NB4 (cell line): ENCODE measurements at places on chromosomes 4 and X.

DNA sequence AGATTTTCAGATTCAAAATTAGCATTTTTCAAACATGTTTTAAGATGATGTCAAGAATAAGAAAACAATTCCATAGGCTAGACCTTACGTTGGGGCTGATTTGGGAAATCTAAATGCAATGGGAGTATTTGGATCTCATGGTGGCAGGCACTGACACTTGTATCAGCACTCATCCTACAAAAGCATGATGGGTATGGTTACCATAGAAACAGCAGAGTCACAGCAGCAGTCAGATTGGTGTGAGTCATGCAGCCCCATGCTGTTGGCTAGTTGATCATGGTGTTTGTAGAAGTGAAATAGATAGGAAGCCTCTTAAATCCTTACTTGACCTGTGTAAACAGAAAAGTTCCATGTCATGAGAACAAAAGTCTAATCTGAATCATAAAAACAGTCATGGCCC lies 1637.3 kb upstream of the PABPC4L start:
- DNase-seq: peak; percentile 8

GRCh38 chr4:78763251-78763650 lies 12.9 kb upstream of the BMP2K start:
- no peak for DNase-seq

- DNase-seq: no peak
These were observed 241.9 kb downstream of the SLC39A8 start for GRCh38 chr4:102103368-102103767.

- DNase-seq: peak; percentile 7
These were observed 192.4 kb upstream of the AR start for GRCh38 chrX:67351411-67351810.

DNA sequence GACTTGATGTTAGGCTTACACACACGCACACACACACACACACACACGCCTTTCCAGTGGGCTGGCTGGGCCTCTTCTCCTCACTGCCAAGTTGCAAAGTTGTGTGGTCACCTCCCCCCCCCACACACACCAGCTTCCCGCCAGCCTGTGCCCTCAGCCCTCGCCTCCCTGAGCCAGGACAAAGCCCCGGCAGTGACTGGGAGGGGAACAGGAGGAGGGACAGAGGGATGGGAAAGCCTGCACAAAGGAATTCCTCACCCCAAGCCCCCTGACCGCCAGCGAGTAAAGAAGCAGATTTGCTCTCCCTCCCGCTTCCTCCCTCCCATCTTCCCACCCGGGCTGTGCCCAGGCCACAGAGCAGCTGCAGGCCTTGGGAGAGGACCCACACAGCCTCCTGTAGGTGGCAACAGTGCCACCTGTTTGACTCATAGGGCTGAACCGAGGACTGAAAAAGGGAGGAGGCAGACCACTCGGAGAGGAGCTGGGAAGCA lies at the start of gene GDPD2:
Gene GDPD2, plus strand, starts transcription at position 464 of the 491 bp plus-strand sequence. CDS start 1,671 bp downstream, outside the sequence.
- peak; percentile 16 for DNase-seq

DNA sequence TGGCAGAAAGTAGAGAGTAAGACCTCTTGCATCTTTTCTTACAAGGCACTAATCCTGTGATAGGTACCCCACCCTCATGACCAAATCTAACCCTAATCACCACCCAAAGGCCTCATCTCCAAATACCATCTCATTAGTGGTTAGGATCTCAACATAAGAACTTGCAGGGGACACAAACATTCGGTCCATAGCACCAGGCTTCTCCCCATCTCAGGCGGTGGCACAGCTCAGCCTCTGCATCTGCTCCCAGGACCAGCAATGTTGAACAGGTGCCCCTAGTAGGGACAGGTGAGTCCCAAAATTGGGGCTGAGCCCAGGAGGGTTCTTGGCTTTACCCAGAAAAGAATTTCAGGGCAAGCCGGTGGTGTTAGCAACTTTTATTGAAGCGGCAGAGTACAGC lies 8.4 kb upstream of the MRFAP1 start:
- no peak for DNase-seq

DNA sequence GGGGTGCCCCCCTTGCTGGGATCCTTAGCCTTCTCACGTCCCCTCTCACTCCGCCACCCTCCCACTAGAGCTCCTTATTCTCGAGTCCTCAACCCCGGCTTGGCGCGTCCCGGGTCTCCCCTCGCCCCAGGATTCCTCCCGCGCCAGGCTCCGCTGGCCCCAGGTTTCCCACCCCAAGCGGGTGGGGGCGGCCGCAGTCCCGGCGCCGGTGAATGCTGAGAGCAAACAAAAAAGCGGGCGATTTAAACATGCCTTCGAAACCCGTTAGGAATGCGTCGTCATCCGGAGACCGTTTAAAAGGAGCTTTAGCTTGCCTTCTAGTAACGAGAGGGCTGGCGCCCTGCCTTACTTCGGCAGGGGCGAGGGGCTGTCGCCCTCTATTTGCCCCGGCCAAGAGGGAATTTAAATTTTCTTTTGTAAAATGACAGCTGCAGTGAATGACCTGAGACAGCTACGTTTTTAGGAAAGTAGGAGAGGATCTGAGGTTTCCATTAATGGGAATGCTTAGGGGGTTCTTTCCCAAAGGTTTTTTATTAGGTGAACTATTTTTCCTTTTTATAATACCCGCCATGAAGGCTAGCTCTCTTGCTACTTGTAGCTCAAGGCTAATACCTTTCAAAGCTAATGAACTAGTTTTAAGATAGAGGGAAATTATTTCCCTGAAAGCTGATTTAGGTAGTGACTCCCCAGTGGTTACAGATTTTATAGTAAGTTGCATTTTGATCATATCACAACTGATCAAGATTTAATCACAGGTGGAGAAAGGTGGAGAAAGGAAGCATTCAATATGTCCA lies 3.1 kb downstream of the JADE1 start:
- DNase-seq: peak; percentile 74

DNA sequence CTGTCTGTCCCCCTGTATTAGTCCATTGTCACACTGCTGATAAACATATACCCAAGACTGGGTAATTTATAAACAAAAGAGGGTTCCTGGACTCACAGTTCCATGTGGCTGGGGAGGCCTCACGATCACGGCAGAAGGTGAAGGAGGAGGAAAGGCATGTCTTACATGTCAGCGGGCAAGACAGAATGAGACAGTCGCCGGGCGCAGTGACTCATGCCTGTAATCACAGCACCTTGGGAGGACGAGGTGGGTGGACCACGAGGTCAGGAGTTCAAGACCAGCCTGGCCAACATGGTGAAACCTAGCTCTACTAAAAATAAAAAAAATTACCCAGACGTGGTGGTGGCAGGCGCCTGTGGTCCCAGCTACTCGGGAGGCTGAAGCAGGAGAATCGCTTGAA lies 24.7 kb downstream of the IL3RA start:
- no peak for DNase-seq

GRCh38 chr4:132642016-132642817 lies 506.9 kb upstream of the PCDH10 start:
- peak; percentile 57 for DNase-seq

DNA sequence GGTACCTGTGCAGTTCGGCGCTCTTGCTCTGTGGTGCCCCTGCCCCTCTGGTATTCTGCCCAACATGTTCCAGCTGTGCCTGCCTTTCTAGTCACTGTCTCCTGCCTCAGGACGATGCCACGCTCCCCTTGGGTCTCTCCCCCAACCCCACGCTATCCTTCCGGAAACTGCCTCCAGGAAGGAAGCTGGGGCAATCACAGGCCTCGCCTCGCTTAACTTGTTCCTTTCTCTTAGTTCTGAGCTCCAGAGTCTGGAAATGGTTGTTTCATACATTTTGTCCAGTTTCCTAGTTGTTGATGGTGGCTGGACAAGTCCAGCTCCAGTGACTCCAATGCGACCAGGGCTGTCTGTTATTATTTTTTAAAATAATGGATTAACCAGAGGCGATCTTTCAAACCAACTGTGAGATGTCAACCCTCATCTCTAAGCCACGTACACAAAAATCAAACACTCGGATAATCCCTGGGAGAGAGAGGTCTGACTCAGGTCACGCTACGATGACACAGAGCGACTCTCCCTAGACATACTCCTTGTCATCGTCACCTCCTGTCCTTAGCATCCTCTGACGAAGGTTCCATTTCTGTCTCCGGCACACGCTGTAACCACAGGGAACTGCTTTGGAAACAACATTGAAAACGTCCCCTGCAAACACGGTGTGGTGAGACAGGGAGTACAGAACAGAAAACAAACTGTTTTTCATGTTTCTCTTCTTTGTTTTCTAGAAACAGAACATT lies 62.5 kb downstream of the ABLIM2 start:
- no peak for DNase-seq

GRCh38 chr4:103424853-103425252 lies 226.7 kb upstream of the CENPE start:
- no peak for DNase-seq

DNA sequence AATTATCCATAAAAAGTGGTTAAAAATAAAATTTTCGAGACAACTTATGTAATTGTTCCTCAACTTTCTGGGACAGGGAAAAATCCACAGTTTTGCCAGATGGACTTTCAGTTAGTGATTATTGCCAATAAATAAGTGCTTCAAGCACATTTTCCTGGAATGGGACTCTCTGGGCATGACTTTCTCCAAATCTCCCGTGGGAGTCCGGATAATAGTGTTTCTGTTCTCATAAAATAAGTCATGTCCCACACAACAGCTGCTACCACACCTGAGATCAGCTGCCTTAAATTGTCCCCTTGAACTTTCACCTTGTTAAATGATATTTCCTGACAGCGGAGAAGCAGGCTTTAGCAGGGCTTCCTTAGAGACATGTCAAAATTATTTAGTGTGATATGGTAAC lies 133.4 kb upstream of the NAP1L5 start:
- DNase-seq: no peak

GRCh38 chr4:145132511-145133098 lies 34.5 kb downstream of the ABCE1 start:
- peak; percentile 32 for DNase-seq

DNA sequence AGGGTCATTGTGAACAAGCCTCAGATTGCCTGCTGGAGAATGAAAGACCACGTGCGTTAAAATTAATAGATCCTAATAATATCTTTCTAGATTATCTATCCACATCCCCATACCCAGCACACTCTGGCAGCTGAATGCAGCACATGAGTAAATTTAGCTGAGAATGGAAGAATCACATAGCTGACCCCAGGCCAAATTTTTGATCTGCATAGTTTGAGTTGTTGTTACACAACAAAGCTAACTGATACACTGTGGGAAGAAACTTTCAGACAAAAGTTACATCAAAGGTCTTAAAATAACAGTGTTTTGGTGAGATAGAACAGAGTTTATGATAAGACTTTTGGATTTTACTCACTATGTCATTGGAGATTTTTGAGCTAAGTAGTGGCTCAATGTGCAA lies 72.4 kb upstream of the ANXA10 start:
- no peak for DNase-seq
